ENCODE measurements at places on chromosomes 3 and 15. TPM values are rescaled to one million over a fixed set of nuclear protein-coding genes. Genes with fewer than 3 reads are reported as not detected.

Gene WDR93
- total RNA-seq, result 0.51 TPM

DNA sequence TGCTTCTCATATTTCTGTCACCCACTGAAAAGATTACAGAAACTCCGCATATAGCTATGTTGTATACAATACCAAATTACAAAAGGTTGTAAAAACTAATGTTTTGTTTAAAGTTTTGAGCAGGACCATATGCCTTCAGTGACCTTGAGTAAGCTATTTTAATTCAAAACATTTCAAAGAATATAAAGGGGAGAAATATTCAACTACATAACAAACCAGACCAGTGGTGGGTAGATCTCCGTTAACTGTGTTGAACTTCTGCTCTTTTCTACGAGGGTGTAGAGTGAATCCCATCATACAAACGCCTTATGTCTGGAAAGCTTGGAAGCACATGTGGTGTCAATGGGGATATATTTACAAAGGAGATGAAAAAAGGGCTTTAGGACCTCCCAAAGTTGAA, 68.4 kb upstream of the NR2F2 start:
- H3K4me1 ChIP-seq, result peaks cover 15% of the 10 kb centered on the region
- DNase-seq, result no peak
- H3K4me3 ChIP-seq, result no peak overlapping the region
- no peak overlapping the region for H3K27ac ChIP-seq

Gene GOLGA6A
- total RNA-seq, result 0.59 TPM

GRCh38 chr3:78141269-78141668, 1101.4 kb downstream of the ROBO2 start:
- H3K27ac ChIP-seq, result no peak overlapping the region
- no peaks in the 10 kb centered on the region for H3K27me3 ChIP-seq
- DNase-seq, result no peak

GRCh38 chr3:11835028-11835639, 11.6 kb downstream of the TAMM41 start:
- H3K27me3 ChIP-seq, result no peaks in the 10 kb centered on the region
- no peak overlapping the region for H3K4me3 ChIP-seq
- H3K27ac ChIP-seq, result no peak overlapping the region

Gene POTEB2
- not detected for total RNA-seq

Gene TMEM207
- not detected for total RNA-seq

Gene SLC28A1
- not detected for total RNA-seq

DNA sequence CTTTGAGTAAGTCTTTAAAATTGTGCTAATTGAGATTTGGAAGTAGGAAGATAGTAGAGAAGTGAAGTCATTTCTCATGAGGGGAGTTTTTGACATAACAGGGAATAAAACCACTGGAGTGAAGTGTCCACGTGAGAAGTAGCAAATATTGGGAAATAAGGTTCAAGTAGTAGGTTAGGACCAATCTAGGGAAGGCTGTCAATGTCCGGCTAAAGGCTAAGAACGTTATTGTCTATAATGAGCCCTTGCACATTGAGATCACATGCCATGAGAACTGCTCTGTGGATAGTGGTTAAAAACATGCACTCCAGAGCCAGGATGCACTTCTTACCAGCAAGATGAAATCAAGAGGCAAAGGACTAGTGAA, 459.9 kb upstream of the TPRG1 start:
- no peak overlapping the region for H3K27ac ChIP-seq
- no peaks in the 10 kb centered on the region for H3K4me1 ChIP-seq
- H3K27me3 ChIP-seq, result no peaks in the 10 kb centered on the region
- no peak overlapping the region for H3K4me3 ChIP-seq

GRCh38 chr3:31777092-31777491, 204.0 kb downstream of the OSBPL10 start:
- DNase-seq, result no peak
- no peaks in the 10 kb centered on the region for H3K36me3 ChIP-seq
- H3K4me3 ChIP-seq, result no peak overlapping the region
- no peak overlapping the region for H3K27ac ChIP-seq
- no peaks in the 10 kb centered on the region for H3K27me3 ChIP-seq

Gene KNL1
- total RNA-seq, result 71.7 TPM

DNA sequence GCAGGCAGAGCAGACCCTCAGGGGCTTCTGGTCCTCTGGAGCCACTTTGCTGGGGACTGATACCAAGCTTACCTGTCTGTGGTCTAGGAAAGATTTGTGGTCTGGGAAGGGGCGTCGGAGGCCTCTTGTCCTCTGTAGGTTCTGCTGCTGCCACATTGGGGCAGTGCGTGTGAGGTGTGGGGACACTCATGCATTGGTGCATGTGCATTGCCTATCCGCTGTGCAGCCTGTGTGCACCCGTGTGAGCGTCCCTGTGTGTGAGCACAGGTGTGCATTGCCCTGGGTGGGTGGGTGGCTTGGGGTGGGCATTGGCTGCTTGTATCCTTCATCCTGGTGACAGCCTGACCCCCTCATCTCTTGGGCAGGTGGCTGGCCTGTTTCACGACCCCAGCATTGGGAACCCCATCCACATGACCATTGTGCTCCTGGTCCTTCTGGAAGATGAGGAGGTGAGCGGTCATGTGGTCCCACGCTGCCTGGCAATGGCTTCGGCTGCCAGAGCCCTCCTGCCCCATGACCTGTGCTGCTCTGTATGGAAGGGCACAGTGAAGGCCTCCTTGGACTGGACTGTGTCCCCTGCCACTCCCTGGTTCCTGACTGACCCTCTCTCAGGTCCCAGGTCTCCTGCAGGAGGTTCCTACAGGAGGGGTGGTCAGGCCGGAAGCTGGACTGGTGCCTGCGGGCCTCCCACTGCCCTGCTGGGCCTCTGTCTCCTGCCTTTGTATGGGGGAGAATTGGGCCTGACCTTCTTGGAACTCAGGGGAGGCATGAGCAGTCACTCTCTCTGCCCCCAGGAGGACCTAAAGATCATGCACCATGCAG, 41.5 kb downstream of the SAXO2 start:
- no peak overlapping the region for H3K27ac ChIP-seq
- no peaks in the 10 kb centered on the region for H3K36me3 ChIP-seq
- no peaks in the 10 kb centered on the region for H3K4me1 ChIP-seq
- no peaks in the 10 kb centered on the region for H3K27me3 ChIP-seq
- no peak for DNase-seq

DNA sequence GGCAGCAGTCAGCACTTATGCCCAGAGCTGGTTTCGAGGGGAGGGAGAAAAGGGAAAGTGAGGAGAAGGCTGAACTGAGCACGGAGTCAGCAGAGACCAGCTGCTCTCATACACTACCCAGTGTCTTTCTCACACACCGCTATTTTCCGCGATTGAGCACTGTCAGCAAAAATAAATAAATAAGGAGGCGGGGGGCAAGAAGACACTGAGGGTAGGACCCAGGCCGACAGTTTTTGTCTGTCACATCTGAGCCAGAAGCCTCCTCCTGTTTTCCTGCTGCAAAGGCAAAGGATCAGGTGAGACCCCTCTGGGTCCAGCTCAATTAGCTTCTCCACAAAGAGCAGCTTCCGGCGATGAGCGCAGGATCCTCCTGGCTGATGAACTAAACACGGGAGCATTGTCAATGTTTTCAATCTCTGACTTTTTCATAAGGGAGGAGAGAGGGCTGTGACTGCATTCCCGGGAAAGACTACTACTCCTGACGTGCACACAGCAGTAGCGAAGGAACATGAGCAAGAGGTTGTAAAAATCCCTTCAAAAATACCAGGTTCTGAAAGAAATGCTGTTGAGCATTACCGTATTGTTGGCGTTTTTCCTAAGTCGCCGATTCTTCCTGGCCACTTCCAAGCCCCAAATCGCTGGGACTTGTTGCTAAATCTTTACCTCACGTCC, 1.3 kb downstream of the FRMD5 start:
- H3K4me1 ChIP-seq, result peaks cover 11% of the 10 kb centered on the region
- H3K36me3 ChIP-seq, result no peaks in the 10 kb centered on the region
- DNase-seq, result peak; percentile 62
- peak overlapping the region; percentile 77 for H3K4me3 ChIP-seq

DNA sequence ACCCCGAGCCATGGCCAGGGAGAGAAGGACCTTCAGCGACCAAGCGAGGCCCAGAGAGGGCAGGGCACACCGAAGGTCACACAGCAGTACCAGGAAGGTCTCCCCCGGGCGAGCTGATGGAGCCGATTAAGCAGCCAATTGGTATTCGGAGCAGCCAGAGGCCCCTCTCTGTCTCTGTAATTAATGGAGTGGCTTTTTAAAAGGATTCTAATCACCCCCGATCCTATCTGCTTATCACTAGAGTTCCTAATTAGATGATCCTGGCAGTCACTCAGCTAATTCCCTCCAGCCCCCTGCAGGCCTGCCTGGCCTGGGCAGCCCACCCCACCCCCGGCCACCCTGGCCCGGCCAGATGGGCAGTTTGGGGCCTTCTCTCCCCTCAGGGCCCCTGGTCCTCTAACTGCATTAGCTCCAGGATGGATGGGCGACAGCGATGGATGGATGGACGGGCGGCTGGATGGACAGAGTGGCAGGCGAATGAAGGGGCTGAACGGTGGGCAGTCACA, 1.6 kb upstream of the DNAJB8 start:
- H3K27me3 ChIP-seq, result peaks cover 67% of the 10 kb centered on the region
- H3K4me3 ChIP-seq, result no peak overlapping the region
- DNase-seq, result peak; percentile 25
- no peaks in the 10 kb centered on the region for H3K36me3 ChIP-seq

DNA sequence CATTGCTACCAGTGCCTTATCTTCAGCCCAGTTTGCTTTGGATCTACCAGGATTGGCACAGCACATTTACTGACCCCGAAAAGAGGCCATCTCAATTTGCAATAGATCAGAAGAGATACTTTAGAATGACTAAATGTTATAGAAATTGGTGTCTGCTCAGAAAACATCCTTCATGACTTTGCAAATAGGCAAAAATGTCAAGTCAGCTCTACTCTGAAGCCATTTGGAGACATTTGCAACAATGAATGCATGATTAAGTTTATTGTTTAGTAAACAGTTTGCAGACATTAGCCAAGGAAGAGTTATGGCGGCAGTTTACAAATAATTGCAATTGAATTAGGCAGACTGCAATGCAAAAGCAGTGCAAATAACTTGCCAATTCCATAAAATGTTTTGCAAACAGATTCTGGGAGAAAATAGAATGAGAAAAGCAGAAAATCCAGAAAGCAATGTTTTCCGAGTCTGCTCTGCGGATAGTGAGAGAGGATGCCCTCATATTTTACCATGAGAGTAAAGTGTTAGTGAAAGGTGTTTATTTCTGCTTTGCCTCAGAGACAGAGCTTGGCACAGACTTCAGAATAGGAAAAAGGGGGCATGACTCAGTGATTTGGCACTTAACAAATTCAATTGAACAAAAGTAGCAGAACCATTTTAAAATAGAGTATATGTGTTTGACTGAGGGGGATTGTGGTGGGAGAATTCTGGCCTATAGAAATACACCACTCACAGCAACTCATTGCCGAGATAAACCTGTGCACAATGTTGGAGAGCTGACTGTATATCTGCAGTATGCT, 334.9 kb upstream of the NR2F2 start:
- H3K27ac ChIP-seq, result no peak overlapping the region
- peaks cover 18% of the 10 kb centered on the region for H3K4me1 ChIP-seq
- no peaks in the 10 kb centered on the region for H3K27me3 ChIP-seq
- no peak overlapping the region for H3K4me3 ChIP-seq
- H3K36me3 ChIP-seq, result no peaks in the 10 kb centered on the region
- no peak for DNase-seq

DNA sequence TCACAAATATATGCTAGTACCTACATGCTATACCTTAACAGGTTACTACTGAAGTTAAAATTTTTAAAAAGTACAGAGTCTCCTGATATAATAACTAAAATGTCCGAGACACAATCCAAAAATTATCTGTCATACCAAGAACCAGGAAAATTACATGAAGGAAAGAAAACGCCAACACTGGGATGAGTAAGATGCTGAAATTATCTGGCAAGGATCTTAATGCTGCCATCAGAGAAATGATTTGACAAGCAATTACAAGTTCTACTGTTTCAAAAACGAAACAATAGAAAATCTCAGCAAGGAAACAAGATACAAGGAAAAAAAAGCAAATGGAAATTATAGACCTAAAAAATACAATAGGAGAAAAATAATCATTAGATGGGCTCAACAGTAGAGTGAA, 92.5 kb downstream of the UBE3A start:
- H3K36me3 ChIP-seq, result no peaks in the 10 kb centered on the region
- no peak for DNase-seq
- no peaks in the 10 kb centered on the region for H3K27me3 ChIP-seq
- no peak overlapping the region for H3K27ac ChIP-seq
- H3K4me1 ChIP-seq, result peaks cover 24% of the 10 kb centered on the region

GRCh38 chr3:160105907-160106584, 117.4 kb downstream of the IL12A start:
- H3K27ac ChIP-seq, result no peak overlapping the region
- H3K4me1 ChIP-seq, result no peaks in the 10 kb centered on the region
- H3K4me3 ChIP-seq, result no peak overlapping the region
- H3K36me3 ChIP-seq, result no peaks in the 10 kb centered on the region

DNA sequence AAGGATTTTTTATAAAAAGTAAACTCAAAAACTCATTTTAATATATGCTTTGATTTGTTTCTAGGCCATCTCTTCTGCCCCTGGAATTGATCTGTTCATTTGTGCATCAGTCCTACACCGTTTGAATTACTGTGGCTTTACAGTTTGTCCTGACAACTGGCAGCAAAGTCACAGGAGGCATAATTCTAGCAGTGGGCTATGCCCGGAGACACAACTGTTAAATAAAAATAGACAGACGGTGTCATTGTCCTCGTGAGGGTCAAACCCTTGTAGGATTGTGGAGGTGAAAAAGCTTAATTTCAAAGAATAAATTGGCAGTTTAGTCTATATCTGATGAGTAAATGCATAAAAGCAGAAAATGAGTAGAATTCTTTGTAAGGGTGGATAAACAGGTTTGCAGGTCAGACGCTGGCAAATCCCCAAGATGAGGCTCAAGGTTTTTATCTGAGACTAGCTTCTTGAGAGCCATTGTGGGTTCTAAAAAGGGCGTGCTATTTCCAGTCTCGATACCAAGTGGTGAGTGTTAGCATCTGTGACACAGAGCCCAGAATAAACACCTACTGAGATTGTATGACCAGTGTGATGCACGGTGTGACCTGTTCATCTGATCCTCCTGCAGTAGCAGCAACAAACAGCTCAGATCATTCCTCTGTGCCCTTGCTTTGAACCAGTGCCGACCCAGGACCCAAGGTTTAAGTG, 51.5 kb upstream of the SLCO3A1 start:
- no peak overlapping the region for H3K4me3 ChIP-seq
- H3K27ac ChIP-seq, result no peak overlapping the region
- no peaks in the 10 kb centered on the region for H3K27me3 ChIP-seq
- H3K4me1 ChIP-seq, result no peaks in the 10 kb centered on the region
- H3K36me3 ChIP-seq, result no peaks in the 10 kb centered on the region

Measured in neural progenitor cell (in vitro differentiated cells).